Neural progenitor cell (in vitro differentiated cells): ENCODE measurements at places on chromosomes 16 and 17. TPM values are rescaled to one million over a fixed set of nuclear protein-coding genes. Genes with fewer than 3 reads are reported as not detected.

Gene SEPTIN12
- total RNA-seq: not detected in 2 replicates

DNA sequence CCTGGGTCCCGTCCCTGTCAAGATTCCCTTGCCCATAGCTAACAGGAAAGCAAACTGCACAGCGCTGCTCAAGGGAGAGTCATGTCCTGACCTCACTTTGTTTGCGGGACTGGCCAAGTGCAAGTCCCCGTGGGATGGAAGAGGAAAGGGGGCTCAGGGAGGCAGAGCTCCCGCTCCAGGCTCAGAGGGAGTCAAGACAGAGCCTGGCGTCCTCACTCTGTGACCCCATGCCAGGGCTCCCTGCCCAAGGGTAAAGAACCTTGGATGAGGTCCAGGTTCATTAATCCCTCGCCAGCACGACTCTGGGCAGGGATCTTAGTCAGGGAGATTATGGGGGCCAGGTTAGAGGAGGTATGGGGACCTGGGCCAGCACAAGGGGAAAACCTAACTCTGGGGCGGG lies 51.5 kb upstream of the CBX4 start:
- DNase-seq: no peak

DNA sequence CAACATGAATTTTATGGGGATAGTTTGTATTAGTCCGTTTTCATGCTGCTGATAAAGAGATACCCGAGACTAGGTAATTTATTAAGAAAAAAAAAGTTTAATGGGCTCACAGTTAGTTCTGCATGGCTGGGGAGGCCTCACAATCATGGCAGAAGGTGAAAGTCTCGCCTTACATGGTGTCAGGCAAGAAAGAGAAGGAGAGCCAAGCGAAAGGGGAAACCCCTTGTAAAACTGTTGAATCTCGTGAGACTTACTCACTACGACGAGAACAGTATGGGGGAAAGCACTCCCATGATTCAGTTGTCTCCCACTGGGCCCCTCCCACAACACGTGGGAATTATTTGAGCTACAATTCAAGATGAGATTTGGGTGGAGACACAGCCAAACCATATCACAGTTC lies 181.5 kb downstream of the PRKCA start:
- DNase-seq: no peak

GRCh38 chr17:16934133-16934795 lies 37.7 kb downstream of the TNFRSF13B start:
- no peak for DNase-seq

Gene PRSS36
- total RNA-seq: 0.30 and 0.68 TPM in 2 replicates

GRCh38 chr16:68162413-68162812 lies 73.5 kb downstream of the ESRP2 start:
- DNase-seq: no peak

DNA sequence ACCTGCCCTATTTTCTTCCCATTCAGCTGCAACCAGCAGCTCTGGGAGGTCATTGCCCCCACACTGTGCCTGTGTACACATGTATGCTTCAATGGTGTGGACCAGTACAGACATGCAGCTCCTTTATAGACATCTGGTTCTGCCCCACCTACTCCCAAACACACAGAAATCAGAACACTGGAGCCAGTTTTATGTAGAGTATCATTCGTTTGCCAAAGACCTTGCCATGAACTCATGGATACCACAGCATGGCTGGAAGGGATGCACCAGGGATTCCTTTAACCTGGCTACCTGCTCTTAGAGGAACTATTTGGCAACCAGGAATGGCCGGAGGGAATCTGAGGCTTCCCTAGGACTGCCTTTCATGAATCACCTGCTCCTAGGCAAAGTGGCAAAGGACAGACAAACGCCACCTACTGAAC lies 60.4 kb downstream of the ZFHX3 start:
- DNase-seq: no peak

- no peak for DNase-seq
Measured at GRCh38 chr17:35793257-35793656, 2.2 kb downstream of the MMP28 start.

- no peak for DNase-seq
Measured at GRCh38 chr17:17628388-17629008, 37.0 kb upstream of the PEMT start.
